ENCODE measurements at places on chromosomes 3 and 15.

DNA sequence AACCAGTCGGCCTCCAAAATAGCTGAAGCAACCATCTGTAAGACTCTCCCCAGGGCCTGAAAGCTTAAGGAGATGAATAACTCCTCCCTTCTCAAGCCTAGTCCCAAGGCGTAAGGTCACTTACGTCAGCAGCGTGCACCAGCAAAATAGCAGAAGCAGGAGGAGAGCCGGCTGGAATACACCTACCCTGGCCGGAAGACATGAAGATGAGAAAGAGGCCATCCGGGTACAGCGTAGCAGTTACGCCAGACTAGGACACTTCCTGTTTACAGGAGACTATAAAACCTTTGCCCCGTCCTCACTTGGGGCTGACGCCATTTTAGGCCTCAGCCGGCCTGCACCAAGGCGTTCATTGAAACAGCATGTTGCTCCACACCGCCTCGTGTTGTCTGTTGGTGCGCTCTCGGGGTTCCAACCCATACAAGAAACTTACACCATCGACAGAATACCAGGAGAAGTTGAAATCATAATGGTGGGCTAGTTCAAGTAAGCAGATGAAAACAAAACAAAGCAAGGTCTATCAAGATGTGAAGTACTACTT lies 2.5 kb downstream of the CFAP92 start:
- no peak for DNase-seq

- no peak for DNase-seq
These were observed 8.8 kb upstream of the KCTD6 start for GRCh38 chr3:58482917-58483636.

DNA sequence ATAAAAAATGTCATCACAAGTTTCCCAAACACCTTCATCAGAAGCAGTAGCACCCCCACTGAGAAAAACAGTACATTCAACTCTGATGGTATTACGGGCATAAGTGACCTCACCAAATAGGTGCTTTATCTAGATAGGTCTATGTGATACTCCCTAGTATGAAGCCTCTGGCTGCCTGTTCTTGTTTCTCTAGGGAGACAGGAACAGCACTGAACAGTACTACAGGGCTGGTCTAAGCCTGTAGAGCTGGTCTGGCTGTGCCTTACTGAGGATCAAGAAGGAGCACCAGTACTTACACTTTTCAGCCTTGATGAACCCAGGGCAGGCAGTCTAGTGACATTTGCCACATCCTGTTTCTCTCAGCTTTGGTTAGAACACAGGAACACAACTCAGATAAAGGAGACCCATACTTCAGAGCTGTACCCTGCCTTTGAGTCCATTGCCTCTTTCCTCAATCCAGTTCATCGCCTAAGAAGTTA lies 35.9 kb downstream of the OXNAD1 start:
- no peak for DNase-seq

GRCh38 chr3:189277711-189278110 lies 105.9 kb downstream of the TPRG1 start:
- DNase-seq: no peak

DNA sequence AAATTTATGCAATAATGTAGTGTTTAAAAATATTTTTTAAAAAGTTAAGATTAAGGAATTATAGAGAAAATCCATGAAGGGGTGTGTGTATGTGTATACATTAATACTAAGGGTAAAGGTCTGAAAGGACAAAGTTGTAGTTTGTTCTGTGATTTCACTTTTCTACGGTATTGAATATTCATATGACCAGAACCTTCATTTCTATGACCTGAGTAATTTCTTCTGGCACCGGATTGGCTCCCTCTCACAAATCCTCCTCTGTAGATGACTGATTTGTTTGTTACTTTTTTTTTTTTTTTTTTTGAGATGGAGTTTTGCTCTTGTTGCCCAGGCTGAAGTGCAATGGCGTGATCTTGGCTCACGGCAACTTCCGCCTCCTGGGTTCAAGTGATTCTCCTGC lies 20.9 kb downstream of the GMPS start:
- no peak for DNase-seq

- DNase-seq: no peak
These were observed 867.1 kb upstream of the GBE1 start for GRCh38 chr3:82628385-82629014.

GRCh38 chr15:92968926-92969651 lies 69.0 kb downstream of the CHD2 start:
- no peak for DNase-seq

- DNase-seq: no peak
These were observed 3.2 kb downstream of the HYAL2 start for GRCh38 chr3:50319181-50319893.

GRCh38 chr3:10738688-10739372 lies 77.2 kb upstream of the SLC6A11 start:
- DNase-seq: peak; percentile 30

GRCh38 chr3:189166321-189166720 lies 5.5 kb upstream of the TPRG1 start:
- DNase-seq: no peak

- DNase-seq: no peak
These were observed 259.0 kb downstream of the MEX3B start for GRCh38 chr15:81786776-81787175.

DNA sequence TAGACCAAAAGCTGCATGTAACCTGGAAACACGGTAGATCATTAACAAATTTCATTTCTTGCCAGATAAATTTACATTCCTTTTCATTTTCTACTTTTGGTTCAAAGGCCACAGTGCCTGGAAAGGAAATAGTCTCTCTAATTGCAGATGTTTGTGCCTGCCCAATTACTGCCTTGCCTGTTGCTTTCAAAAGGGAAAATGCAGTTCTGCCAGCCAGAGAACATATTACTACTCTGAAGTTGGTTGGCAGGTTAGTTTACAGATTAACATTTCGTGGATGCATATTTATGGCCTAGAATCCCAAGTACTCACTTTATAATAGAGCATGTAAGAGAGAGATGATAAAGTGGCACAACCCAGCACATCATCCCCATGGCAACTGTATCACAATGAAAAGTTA lies 124.3 kb upstream of the LRRC3B start:
- DNase-seq: no peak

DNA sequence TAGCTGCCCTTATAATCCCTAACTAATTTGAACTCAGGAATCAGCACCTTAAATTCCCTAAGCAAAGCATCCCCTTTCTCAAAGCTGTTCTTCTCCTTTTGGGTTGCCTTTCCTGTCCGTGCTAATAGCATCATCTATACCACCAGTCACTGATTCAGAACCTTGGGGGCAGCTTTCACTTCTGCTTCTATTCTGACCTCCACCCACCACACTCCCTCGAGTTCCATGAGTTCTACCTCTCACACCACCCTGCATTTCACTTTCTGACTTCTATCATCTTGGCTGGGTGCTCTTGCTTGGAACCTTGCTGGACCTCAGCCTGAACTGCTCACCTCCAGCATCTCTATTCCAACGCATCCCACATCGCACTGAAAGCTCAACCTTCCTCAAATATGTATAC lies 55.4 kb upstream of the KCNMB2 start:
- DNase-seq: no peak

DNA sequence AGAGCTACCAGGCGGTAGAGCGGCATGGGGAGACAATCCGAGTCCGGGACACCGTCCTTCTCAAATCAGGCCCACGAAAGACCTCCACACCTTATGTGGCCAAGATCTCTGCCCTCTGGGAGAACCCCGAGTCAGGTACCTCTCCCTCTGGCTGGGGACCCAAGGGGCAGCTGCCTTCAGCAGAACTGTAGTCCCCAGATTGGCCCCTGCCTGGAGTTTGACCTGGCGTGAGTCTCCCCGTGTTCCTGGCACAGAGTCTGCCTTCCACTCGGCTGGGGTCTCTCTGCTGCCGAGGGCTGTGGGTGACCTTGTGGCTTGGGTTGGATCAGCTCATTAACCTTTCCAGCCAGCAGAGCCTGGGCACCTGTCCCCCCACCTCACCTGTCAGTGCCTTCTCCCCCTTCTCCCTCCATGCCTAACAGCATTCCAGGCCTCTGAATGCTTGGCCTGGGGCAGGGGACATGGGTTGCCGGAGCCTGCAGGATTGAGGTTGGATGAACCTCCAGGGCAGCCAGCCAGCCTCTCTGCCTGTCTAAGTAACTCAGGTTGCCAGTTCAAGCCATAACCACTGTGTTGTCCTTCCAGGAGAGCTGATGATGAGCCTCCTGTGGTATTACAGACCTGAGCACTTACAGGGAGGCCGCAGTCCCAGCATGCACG lies 6.8 kb upstream of the CHST14 start:
- DNase-seq: no peak

- DNase-seq: no peak
These were observed 22.9 kb upstream of the FBLN2 start for GRCh38 chr3:13525827-13526625.

- no peak for DNase-seq
These were observed 328.5 kb upstream of the TLE3 start for GRCh38 chr15:70426096-70426821.

DNA sequence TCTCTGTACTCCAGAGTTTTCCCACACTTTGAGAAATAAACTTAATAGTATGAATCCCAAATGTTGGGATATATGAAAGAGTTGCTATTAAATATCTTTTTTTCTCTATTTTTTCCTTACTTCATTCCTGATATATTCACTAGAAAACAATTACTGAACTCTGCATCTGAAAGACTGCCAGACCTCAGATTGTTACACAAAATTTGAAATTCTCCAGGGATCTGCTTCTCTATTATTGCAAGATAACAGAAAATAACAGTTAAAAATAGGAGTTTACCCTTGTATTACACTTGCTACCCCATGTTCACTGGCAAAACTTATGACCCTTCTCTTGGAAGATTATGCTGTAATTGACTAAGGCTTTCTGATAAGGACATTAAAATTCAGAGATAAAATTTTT lies 11.7 kb upstream of the P3H2 start:
- no peak for DNase-seq

DNA sequence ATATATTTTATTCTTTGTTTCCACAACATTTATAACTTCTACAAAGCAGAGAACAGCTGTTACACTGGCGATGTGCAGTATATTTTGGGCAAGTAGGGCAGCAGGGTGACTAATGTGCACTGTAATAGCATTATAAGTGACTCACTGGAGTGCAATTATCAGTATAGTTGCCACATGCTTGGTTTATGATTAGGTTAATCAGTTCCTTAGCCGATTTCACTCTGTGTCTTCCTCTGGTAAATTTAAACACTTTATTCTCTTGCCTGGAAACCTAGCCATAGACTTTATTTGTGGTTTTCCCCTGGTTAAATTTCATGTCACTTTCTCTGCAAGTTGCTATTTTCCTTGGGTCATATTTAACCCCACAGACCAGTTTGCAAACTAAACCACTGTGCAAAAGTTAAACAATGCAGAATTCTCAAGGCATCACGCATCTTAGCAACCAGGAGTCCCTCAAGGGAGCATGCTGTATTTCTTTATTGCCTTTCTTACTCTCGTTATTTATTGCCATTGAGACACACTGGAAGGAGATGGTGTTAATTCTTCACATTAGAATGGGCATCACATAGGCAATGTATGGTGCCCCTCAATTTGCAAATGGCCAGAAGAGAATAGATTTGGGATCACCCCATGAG lies 690.2 kb upstream of the DPPA4 start:
- DNase-seq: no peak

- DNase-seq: no peak
These were observed 10.8 kb downstream of the GHRL start for GRCh38 chr3:10281951-10282350.

DNA sequence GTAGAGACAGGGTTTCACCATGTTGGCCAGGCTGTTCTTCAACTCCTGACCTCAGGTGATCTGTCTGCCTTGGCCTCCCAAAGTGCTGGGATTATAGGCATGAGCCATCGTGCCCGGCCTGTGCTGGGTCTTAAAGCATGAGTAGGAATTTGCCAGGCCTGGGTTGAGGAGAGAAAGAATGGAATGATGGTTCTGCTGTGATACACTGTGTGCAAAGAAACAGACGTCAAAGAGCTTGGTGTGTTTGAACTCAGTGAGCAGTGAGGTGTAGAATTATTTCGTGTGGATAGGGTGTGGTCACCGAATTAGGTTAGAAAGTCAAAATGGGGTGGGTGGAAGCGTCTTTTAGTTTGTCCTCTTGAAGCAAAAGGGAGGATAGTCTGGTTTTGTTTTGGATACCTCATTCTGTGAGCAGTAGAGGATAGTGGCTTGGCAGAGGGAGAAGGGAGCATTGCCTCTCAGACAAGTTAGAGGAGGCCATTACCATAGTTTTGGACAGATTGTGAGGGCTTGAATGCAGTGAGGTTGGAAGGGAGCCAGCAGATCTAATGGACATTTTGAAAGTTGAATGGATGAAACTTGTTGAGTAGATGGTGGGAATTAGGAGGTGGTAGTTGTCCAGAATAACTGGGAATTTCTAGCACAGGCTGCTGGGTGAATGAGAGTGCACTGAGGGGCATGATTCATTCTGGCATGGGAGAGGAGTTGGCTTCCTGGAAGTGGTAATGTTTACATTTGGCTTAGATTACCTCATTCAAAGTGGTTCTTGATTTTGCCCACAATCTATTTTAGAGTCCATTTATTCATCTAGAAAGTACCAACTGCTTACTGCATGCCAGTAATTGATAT lies 27.2 kb downstream of the AKAP13 start:
- DNase-seq: no peak

DNA sequence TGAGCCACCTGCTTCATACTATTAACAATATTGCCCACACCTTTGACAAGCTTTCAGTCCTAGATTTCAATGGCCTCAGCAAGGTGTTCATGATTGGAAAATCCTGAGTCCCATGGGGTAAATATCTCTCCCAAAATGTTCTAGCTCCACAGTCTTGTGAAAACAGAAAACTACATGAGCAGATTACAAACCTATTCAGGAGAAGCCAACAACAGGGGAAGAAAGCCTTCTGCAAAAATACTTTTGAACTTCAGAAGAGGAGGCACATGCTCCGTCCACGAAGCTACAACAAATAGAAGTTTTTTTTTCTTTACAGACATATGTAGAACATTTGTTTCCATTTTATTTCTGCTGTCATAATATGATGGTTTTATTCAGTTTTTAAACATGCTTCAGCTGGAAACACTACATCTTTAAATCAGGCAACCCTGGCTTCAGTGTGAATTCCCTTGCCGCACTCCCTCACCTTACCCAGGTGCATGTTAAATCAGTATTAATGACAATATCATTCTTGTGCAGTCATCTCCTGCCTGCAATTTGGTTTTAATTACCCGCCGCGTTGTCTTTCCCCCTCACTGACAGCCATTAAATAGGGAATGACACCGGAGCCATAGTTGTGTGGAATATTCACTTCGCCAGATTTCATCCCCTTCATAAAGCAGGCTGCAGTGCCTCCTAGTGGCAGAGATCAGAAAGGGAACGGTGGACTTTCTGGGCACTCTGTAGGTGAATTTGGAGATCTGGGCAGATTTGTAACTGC lies 725.5 kb upstream of the ARRDC4 start:
- DNase-seq: no peak

- no peak for DNase-seq
These were observed 264.4 kb upstream of the VEPH1 start for GRCh38 chr3:157767607-157768006.

- no peak for DNase-seq
These were observed 67.3 kb downstream of the CCK start for GRCh38 chr3:42198709-42199108.
